Stimulated activated CD4-positive, alpha-beta T cell treated with anti-CD3 and anti-CD28 coated beads, Interleukin-1b, Interleukin-23, amount 100 ng/mL, for 1 hour (primary cell): ENCODE measurements at places on chromosomes 3 and 15.

DNA sequence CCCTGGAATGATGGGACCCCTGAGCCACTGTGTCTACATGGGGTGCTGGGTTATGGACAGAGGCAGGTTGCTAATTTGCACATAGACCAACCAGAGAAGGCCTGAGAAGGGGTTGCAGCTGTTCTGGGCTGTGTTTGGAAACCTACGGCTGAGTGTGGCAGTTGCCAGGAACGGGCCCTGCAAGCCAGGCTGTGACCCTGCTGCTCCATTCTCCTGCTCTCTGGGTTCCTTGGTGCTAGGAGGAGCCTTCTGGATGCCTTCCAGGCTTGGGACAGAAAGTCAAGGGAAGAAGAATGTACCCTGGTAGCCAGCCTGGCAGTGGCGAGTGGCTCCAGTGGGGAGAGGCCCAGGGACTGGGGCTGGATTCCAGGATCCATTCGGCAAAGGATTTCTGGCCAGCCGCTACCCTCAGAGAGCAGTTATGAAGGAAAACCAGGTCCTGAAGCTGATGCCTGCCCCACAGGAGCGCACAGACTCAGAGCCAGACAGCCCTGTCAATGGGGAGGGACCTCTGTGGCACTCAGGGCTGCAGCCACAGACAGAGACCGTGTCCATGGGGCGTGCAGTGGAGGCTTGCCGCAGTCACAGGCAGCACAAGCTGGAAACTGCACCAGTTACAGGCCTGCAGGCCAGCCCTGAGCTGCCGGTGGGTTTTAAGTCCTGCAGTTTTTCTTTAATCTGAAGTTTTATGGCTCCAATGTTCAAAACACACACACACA is 55.1 kb upstream of the ACAD9 start:
- DNase-seq, result no peak

- no peak for DNase-seq
Measured at GRCh38 chr15:88269356-88270062, 13.0 kb upstream of the NTRK3 start.

DNA sequence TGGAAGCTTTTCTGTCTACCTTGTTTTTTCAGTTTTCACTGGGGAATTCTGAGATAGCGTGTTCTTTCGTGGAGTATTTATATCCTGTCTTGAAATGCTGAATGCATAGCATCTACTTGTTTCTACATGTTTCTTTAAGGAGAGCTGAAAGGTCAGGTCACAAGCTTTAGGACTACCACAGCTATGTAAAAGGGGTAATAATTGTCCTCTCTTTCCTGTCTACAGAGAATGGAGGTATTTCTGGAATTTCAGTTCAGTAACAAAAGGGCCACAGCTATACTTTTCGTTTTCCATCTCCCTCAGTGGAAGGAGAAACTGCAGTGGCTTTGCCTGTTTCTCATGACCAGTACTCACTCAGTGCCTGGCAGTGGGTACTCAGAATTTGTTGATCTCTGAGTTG is 4.7 kb downstream of the INAFM2 start:
- no peak for DNase-seq

DNA sequence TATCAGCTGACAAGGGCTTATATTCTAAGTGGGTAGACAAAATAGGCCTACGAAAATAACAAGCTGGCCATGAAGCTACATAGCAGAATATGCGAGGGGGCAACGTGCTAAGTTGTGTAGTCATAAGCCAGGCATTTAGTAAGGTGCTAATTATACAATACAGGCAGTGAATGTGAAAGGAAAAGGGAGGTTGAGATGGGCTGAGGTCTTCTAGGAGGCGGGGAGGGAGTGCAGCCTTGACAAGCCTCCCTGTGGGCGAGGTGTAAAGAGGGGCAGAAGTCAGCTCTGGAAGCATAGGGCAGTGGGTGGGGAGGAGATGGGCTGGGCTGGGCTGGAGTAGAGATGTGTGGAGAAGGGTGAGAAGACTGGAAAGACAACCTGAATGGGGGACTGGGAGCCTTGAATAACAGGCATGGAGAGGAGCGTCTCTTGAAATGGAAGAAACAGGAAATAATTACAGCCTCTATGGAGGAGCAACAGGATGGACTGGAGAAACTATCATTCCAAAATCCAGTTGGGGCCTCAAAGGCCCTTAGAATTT is 1.2 kb downstream of the TIGIT start:
- no peak for DNase-seq

DNA sequence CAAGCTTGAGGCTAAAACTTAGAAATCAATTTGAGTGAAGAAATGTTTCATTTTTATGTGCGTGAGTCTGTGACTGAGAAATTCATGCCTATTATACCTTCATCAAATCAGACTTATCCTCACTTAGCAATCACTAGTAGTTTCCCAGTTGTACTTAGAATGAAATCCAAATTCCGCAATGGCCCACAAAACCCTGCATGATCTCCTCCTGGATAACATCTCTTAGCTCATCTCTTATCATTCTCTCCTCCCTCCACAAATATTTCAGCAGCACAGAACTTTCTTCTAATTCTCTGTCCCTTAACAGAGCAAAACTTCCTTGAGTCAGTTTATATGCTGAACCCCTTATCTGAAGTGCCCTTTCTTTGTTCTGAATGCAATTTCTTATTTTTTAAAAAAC is 198.8 kb upstream of the TGFBR2 start:
- no peak for DNase-seq

DNA sequence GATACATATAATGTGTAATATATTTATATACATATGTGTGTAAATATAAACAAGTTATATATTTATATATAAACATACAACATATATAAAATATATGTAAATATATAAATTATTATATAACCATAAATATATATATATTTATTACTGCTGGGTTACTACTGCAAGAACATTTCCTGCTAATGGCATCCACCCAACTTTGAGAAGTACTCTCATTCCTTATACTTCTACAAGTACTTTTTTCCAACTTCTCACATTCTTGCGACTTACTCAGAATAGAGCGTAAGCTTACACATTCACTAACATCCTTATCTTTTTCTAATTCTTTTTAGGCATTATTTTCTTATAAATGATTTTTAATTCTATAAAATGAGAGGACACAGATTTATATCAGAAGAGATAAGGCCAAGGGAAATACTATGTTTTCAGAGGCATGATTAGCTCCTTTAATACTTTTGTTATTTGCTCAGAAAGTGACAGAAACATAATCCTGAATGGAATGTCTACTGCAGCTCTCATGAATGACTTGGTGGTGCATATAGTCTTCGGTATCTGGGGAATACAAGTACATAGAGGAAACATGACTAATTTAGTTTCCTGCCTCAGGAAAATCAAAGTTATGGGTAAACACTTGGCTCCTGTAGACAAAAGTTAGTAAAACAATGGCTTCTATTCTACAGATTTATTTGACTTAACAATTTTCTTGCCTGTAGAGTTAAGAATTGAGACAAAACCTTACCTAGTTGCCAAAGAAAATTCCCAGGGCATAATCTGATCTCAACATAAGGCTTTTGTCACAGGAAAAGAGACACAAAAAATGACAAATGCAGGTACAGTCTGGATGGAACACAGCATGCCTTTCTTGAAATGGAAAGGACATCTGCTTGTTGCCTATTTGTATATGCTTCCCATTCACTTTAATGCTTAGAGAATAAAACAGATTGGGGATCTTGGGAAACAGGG is 453.9 kb downstream of the SQOR start:
- no peak for DNase-seq

GRCh38 chr15:54660356-54660755 is 536.4 kb downstream of the RSL24D1 start:
- DNase-seq, result no peak

- DNase-seq, result no peak
Measured at GRCh38 chr3:51276046-51276445, 109.0 kb upstream of the MANF start.

GRCh38 chr3:113287111-113287802 is 75.9 kb downstream of the BOC start:
- DNase-seq, result no peak

- no peak for DNase-seq
Measured at GRCh38 chr3:14649466-14649865, 2.1 kb upstream of the CCDC174 start.

GRCh38 chr15:83208367-83208661 is 691 bp upstream of the HDGFL3 start:
- no peak for DNase-seq
